CD4-positive, alpha-beta T cell treated with Interleukin-17A for 4 hours (primary cell): ENCODE measurements at places on chromosomes 2 and 18.

DNA sequence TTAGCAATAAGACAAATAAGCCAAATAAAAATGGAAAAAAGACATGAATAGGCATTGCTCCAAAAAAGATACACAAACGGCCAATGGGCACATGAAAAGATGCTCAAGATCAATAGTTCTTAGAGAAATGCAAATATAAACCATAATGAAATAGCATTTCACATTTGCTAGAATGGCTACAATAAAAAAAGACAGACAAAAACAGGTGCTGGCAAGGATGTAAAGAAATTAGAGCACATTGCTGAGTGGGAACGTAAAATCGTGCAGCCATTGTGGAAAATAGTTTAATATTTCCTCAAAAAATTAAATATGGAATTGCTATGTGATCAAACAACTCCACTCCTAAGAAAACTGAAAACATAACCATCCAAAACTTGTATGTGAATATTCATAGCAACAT, 160.0 kb upstream of the SPATS2L start:
- no peak for DNase-seq

- DNase-seq: no peak
Measured at GRCh38 chr2:18830962-18831361, 241.6 kb upstream of the NT5C1B start.

- DNase-seq: no peak
Measured at GRCh38 chr2:216648105-216648504, 14.9 kb downstream of the IGFBP2 start.

- DNase-seq: no peak
Measured at GRCh38 chr2:103738108-103738507, 976.3 kb downstream of the TMEM182 start.

GRCh38 chr2:96811917-96812316, 4.2 kb upstream of the CNNM3 start:
- DNase-seq: no peak

GRCh38 chr2:206783718-206784117, 18.3 kb downstream of the FASTKD2 start:
- DNase-seq: no peak

GRCh38 chr2:2260696-2261268, 70.3 kb downstream of the MYT1L start:
- DNase-seq: no peak

DNA sequence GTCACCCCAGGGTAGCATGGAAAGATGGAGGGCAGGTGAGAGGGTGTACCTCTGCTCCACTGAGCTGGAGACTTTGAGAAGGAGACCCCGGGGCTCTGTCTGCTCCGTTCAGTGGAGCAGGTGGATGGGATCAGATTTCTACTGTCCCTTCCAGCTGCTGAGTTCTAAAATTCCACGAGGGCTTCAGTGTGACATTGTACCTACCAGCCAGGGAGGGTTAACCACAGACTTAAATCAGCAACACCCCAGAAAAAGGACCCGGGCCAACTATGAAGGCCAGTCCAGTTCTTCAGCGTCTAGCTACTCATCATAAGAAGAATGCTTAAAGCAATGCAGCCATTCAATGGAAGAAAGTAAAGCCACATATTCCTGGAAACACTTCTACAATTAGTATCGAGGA, 23.8 kb downstream of the STAT1 start:
- DNase-seq: no peak

- DNase-seq: no peak
Measured at GRCh38 chr2:152715854-152716428, 1.3 kb downstream of the PRPF40A start.

DNA sequence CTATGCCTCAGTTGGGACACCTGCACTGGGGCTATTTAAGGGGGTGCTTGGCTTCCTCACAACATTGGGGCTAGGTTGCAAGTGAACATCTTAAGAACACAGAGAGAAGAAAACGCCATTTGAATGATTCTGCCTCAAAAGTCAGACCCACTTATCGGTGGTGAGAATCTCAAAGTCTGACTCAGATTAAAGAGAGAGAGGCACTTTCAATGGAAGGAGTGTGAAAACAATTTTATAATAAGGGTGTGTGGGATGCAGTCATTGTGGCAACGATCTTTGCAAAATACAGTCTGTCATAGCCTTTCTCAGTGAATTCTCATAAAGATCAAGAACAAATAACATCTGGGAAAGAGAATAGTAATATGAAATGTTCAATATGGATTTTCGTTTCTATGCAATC, 41.8 kb downstream of the CCDC102B start:
- DNase-seq: no peak

DNA sequence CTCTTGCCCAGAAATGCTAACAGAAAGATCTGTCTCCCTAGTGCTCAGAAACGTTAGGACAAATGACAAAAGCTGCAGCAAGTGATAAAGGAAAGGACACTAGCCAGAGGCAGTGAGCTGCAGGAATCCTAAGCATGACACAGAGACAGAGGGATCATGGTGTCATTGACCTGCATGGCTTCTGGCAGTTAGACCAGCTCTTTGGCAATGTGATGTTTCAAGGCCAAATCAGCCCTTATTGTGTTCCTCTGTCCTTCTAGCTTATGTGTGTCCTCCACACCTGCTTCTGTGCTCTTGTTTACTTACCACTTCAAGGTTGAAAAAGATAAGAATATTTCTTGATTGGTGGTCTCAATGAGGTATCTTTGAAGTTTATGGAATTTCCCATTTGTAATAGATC, 120.8 kb downstream of the RHBDD1 start:
- DNase-seq: no peak

- DNase-seq: no peak
Measured at GRCh38 chr18:43876286-43876685, 599.0 kb upstream of the SYT4 start.
